NCI-H460 (cell line): ENCODE measurements at places on chromosomes 5 and 9. TPM values are rescaled to one million over a fixed set of nuclear protein-coding genes. Genes with fewer than 3 reads are reported as not detected.

- no peak for DNase-seq
Measured at GRCh38 chr5:103245761-103246160, 12.8 kb upstream of the MACIR start.

C9 gene
- total RNA-seq = not detected in 2 replicates

DNA sequence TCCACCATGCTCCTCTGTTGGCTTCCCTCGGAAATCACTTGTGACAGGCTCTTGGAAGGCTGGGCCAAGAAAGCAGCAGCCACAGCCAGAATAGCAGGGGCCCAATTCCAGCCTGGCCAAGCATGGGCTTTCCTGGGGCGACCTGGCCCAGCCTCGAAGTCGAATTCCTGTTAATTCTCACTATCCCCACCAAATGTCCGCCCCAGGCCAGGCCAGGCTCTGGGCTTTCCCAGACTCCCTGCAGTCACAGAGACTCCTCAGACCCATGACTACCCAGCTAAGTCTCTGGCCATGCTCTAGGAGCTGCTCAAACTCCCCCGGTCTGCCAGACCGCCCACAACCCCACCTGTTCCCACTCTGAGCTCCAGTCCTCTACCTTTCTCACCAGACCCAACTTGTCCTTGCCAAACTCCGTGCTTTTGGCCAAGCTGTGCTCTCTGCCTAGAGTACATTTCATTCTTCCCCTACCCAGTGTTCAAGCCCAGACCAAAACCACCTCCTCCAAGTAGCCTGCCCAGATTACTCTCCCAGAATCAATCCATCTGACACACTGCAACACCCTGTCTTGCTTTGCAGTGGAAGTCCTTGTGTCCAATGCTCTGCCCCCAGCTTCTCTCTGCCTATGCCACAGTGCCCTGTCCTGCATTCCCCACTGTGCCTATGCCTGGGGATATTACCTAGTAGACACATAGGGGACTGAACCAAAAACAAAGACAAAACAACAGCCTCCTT is 26.2 kb downstream of the SHB start:
- DNase-seq = no peak

DNA sequence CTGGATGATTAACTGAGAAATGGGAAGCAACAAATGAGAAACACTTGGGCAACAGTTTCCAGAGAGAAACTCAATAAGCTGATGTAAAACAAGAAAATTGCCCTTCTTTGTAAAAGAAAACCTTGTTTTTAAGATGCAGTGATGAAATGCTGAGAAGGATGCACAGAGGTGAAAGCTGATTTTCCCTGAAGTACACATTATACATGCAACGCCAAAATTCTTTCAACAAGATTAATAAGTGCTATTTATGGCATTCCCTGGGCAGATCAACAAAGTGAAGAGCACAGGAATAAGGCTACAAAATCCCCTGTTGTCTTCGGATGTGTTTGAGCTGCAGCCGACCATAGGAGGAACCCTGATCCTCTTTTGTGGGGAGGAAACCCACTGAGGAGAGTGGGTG is 208.0 kb upstream of the ANKH start:
- DNase-seq = no peak

- no peak for DNase-seq
Measured at GRCh38 chr9:127139775-127140174, 17.3 kb upstream of the ANGPTL2 start.

- no peak for DNase-seq
Measured at GRCh38 chr5:158483281-158483860, 616.3 kb downstream of the EBF1 start.

DNA sequence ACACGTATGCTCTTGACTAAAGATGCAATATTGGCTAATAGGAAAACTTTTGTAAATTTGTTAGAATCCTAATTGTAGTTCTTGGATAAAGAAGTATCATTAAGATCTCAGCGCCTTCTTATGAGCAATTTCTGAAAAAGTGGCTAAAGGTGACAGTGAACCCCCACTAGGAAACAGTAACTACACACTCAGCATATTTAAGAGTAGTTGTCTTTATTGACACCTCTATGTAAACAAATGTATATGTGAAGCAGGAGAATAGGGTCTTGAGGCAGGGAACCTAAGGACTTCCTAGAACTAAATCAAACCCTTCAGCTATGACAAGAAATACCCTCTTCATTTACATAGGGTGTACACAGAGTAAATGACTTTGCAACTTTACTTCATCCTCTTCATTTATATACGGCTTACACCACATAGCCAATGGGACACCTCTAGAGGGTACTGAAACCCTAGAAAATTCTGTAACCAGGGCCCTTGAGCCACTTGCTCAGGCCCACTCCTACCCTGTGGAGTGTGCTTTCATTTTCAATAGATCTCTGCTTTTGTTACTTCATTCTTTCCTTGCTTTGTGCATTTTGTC is 2.8 kb downstream of the NIPSNAP3A start:
- DNase-seq = no peak

- no peak for DNase-seq
Measured at GRCh38 chr5:159547466-159548195, 217.3 kb upstream of the IL12B start.

GDF9 gene
- 0.50 TPM in 1 of 2 replicates, not detected in the other for total RNA-seq

GRCh38 chr9:121884057-121884541 is 209.0 kb downstream of the TTLL11 start:
- DNase-seq = no peak

DNA sequence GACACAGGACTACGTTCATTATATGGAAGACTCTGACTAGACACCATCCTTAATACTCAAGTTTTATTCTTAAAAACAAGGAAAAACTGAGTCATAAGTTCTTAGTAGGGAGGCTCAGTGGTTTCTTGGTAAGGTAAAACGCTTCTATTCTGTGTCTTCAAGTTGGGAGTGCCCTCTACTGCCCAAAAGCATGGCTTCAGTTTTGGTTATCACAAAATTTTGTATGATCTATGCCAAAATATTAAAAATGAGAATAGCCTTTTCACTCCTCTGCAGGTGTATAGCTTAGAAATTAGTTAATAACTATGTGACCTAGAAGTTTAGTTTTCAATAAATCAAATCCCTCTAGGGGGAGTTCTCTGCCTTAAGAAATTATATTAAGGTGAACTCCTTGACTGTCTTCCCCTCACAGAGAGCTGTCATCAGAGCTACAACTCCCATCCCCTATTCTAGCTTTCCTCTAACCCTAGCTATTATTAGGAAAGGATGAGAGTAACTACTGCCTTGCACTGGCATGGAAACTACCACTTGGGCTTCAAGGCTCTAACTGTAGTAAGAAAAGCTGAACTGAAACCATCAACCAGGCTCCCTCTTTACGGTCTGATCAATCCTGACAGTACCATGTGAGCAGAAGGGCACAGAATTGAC is 189.7 kb downstream of the GNAQ start:
- DNase-seq = no peak

LCNL1 gene
- not detected in 2 replicates for total RNA-seq

DNA sequence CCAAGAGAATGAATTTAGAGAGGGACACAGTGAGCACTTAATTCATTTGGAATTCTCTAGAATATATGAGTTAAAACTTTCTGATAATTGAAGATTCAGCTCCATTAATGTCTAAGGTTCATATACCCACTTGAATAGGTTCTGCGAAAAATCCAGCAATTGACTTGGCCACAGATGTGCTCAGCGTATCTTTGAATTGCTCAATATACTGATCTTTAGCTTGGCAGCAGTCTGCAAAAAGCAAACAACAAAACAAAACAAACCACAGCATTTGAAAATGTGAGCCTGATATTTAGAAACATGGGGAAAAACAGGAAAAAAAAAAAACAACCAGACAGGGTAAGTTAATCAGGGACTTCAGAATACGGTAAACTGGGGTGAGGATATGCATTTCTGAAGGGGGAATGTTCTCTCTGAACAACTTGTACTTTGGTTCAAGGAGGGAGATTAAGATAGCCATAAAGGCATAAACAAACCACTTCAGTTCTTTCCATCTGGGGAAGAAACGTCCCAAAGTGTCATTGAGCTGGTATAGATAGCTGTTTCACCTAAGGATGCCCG is 21.4 kb downstream of the AGXT2 start:
- DNase-seq = no peak

DNA sequence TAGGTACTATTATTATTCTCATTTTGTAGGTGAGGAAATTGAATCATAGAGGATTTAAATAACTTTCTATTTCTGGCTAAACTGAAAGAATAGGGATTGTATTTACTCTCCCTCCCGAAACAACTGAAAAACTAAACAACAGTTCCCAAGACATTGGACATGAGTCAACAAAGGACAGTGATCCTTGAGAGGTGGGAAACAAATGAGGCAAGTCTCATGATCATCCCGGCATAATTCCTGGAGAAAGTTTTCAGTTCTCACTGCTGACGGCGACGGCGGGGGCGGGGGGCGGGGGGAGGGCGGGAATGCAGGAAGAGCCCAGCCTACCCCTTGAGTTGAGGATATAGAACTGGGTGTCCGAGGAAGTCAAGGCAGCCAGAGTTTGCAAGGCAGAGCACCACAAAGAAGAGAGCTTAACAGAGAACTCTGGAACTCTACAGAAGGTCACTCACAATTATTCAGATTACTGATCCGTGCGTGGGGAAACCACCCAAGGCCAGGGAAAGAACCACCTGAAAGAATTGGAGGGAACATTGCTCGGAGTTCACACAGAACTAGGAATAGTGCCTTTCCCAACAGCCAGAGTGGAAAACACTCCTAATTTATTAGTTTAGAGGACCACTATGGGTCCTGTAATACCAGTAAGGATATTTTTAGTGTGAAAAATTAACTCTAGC is 27.4 kb upstream of the WHRN start:
- DNase-seq = no peak

CERCAM gene
- total RNA-seq = 13.6 and 13.9 TPM in 2 replicates

- no peak for DNase-seq
Measured at GRCh38 chr9:1637401-1637800, 377.7 kb upstream of the SMARCA2 start.

DNA sequence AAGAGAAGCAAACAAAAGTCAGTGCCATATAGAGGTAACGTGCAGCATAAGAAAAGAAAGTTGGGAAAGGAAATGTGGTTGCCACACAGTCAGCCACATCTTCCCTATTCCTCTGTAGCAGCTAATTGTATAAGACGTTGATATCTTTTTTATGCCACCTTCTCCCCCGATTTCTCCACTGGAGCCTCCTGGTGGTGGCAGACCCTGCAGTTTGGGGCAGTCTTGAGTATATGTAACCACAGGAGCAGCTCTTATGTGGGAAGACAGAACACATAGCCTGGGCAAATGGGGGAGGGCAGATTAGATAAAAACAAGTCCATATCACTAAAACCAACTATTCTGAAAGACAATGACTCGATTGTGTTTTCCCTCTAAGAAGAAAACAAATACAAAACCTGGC is 99.7 kb downstream of the PLCXD3 start:
- DNase-seq = no peak

GRCh38 chr9:68417762-68418161 is 61.4 kb downstream of the PGM5 start:
- DNase-seq = no peak

GRIA1 gene
- not detected in 2 replicates for total RNA-seq

DNA sequence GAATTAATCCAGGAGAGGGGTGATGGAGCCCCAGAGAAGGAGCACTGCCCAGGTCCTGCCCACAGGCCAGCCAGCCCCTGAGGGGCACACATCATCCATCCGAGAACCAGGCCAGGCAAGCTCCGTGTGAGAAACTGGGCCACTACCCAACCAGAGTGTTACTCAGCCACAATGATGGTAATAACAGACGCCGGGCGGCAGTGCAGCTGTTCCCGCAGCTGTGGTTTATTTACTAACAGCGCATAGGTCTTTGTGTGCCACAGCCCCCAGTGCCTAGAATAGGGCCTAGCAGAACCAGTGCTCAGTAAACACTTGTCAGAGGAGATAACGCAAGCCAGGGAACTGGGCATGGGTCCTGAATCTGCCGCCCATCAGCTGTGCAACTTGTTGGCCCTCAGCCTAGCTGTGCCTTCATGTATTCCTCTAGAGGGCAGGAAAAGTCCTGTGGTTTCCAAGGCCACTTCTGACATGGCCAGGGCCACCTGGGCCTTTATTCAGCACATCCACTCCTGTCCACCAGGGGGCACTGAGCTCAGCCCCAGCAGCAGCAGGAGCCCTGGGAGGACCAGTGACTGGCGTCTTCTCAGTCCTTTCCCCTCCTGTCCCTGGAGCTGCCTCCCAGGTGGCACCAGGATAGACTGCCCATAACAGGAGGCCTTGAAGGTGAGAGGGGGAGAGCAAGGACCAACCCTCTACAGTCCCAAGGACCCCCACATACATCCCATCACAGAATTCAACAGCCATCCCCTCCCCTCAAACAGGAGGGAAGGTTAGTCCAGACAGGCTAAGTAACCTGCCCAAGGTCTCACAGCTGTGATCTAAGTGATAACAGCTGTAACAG is 2.1 kb downstream of the MXD3 start:
- DNase-seq = peak; percentile 73

- no peak for DNase-seq
Measured at GRCh38 chr9:94173632-94174031, 85.5 kb upstream of the ZNF169 start.

EIF4E1B gene
- total RNA-seq = not detected in 2 replicates

GRCh38 chr5:32165597-32165996 is 8.5 kb downstream of the GOLPH3 start:
- DNase-seq = no peak

FGF10 gene
- total RNA-seq = not detected in 2 replicates

DNA sequence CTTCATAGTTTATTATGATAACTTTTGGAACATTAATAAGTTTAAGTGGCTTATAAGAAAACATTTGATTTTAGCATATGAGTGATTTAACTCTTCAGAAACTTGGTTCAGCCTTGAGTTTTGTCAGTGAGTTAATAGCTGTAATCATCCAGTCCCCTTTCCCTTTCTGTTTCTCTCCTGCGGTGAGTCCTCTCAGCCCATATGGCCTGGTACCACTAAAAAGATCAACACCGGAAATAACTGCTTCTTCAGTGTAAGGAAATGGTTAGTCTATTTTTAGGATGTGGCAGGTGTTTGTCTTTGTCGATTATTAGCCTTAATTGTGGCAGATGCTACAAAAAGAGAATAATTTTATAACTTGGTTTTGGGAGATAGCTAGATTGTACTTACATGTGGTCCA is 120.2 kb upstream of the GRHPR start:
- DNase-seq = no peak

DNA sequence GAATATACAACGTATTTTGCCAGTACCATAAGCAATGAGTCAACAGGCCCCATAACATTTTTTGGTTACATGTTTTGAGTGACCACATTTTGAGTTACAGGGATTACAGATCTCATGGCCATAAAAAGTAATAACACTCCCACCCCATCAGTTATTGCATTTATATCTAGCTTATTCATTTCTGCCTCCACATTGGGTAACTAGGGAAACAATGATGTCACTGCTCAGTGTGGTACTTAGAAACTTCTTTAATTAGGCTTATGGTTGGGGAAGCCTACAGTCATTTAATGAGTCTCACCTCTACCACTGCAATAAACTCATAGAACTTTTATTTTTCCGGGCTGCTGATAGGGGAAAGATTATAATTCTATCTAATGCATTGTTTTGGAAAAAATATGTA is 39.9 kb upstream of the SMIM15 start:
- DNase-seq = no peak
